Gastrocnemius medialis (tissue), 4 donors: ENCODE measurements at places on chromosomes 13 and 19.

GRCh38 chr13:53104136-53104535, 75.5 kb downstream of the OLFM4 start:
- DNase-seq, result no peak

DNA sequence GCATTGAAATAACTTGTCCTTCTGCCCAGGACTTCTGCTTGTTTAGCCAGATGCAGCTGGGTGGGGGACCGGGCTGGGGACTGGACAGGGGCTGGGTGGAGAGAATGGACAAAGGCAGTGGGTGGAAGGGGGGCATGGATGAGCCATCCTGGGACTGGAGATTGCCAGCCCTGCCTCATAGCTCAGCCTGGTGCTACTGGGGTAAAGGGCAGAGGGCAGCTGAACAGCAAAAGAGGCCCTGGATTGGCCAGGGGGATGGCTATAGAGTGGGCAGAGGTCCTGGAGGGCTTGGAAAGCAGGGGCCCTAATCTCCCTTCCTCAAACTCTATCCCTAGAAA, 17.7 kb upstream of the PLAUR start:
- DNase-seq, result no peak

GRCh38 chr13:41939398-41939797, 21.5 kb downstream of the VWA8 start:
- DNase-seq, result no peak

DNA sequence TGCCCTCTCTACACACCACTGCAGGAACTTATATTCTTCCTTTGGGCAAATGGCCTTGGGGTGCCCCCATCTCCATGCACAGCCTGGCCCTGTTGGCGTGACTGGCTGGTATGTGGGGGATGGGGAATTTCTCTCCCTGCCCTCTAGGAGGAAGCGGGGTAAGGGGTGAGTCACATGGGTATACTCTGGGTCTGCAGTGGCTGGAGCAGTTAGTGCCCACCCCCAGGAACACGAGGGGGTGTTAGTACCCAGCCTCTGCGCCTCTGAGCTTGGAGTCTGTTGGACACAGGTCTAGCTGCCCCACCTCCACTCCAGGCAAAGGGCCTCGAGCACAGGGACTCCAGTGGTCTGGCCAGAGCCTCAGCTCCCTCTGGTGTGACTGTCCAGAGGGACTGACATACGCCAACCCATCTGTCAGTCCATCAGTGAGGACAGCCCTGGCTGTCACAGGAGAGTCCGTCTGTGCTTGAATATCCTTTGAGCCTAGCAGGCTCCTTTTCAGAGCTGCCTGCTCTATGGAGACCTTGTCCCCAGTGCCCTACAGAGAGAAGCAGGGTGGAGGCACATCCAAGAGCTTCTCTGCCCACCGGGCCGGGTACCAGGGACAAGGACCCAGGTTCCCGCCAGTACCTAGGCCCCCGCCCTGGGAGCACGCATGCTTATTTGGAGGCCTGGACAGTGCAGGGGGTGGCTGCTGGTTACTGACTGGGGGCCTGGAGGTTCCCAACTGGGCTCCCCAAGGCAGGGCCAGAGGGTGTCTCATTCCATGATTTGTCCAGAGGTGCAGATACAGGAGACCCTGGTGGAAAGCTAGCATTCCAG, 66.6 kb downstream of the CHST8 start:
- no peak for DNase-seq

- DNase-seq, result no peak
These were observed 904 bp upstream of the GIPC1 start for GRCh38 chr19:14496834-14497227.

DNA sequence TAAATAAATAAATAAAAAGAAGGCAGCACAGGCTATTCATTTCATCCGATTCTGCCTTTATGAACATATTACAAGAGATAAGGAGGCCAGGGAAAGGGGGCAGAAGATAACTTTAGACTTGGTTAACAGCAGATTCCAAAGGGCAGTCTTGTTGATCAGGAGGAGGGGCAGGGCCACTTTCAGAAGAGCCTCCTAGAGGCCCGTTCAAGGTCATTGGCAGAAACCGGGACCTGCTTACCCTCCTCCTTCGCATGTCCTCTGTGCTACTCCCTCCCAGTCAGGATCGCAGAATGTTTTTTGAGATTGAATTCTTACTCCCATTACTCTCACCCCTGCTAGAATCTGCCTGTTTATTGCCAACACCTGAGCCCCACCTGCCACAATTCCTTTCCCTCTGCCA, 217.0 kb upstream of the IPO5 start:
- DNase-seq, result no peak

DNA sequence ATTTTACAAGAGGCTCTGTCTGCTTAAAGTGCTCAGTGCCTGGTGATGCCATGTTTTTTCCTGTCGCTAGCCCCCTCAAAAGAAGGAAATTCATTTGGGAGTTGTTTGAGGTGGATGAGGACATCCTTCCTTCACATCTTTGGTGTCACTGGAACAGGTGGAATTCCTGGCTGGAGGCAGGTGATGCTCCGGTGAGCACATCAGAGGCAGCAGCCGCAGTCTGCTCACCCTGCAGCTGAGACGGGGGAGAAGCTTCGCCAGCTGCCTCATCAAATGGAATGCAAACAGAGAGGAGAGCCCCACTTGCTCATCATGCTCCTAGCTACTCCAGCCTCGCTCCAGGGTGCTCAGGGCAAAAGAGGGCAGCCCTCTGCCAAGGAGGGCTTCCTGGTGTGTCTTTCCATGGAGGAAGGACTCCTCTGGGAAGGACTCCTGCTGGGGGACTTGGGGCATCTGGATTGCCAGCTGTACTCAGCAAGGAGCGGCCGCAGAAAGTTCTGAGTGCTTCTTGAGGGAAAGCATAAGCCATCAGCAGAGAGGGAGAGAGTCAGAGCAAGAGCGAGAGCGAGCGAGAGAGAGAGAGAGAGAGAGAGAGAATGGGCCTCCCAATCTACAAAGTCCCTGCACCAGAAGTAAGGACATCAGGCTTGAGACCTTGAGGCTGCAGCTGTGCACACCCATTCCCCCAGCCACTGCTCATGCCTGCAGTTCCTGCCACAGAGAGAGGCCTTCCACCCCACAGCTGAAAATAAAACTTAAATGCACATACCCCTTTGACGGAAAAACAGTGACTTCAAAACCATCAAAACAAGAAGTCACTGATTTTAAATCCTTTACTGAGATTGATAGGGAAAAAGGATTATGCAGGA, 74.3 kb upstream of the UBL3 start:
- no peak for DNase-seq

- peak; percentile 69 for DNase-seq
These were observed 91.7 kb upstream of the ANKRD10 start for GRCh38 chr13:111006506-111007031.

DNA sequence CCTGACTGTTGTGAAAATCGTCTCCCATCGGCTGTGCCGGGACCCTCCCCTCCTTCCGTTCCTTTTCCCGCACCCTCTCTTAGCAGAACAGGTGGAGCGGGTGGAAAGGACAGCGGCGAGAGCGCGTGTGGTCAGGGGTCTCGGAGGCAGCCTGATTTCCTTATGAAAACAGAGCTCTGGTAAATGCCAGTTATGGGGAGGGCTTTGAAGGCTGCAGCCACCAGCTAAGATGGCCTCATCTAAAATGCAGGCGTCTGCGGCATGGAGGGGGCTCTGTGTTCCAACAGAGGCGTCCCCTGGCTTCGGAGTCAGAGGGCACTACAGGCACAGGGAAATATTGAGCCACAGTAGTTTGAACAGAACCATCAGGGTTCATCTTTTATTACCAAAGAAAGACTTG, 93.8 kb upstream of the SOX1 start:
- DNase-seq, result no peak

GRCh38 chr13:49877629-49878218, 58.4 kb downstream of the SPRYD7 start:
- no peak for DNase-seq

DNA sequence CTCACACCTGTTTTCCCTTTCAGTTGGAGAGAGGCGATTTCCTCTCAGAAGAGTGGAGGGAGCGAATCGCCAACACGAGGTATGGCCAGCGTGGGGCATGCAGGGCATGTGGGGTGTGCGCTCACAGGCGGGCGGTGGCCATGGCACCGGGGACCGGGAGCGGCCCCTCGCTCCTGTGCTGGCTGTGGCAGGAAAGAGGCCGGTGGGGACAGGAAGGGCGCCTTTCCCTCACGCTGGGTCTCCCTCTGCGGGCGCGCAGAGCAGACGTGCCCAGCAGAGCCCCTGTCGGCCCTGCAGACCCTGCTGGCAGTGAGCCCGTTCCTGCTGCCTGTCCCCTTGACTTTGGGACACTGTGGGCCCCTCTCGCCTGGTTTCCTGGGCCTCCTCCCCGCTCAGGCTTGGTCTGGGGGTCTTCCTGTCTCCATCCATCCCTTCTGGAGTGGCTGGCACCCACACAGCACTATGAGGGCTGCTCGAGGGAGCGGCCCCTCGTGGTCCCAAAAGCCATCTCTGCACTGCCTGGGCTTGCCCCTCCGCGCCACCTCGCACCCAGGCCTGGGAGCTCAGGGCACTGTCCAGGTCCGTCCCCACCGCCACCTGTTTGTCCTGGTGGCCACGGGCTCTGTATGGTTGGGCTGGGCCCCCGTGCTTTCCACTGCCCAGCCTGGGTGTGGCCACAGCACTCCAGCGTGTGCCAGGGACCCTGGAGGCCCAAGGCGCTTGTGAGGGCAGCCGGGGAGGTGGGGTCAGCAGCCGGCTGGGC, 36.1 kb downstream of the PLEKHJ1 start:
- no peak for DNase-seq

- DNase-seq, result no peak
These were observed 1362.0 kb downstream of the PCDH9 start for GRCh38 chr13:65868099-65868498.

GRCh38 chr19:50362656-50363424, 2.6 kb downstream of the NAPSA start:
- no peak for DNase-seq

GRCh38 chr19:34217952-34218817, 36.2 kb upstream of the GARRE1 start:
- DNase-seq, result peak; percentile 57

DNA sequence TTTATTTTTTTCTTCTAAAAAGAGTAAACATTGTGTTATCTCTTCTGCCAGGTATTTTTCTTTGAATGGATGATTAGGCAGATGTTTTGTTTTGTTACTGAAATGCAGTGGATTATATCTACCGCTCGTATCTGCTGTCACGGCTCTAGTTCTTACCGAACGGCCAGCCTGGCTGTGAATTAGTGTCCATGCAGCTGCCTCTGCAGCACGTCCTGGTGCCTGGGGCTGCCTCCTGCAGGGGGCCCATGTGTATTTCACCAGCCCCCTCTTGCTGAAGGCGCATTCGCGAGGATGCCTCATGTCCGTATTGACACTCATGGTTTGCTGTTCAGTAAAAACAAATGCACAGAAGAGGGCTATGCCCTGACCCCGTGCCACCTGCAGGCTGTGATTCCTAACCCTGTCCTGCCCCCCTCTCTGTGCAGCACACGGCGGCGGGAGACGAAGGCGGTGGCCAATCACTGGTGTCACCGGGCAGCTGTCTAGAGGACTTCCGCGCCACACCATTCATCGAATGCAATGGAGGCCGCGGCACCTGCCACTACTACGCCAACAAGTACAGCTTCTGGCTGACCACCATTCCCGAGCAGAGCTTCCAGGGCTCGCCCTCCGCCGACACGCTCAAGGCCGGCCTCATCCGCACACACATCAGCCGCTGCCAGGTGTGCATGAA, 49.9 kb downstream of the RAB20 start:
- DNase-seq, result no peak

DNA sequence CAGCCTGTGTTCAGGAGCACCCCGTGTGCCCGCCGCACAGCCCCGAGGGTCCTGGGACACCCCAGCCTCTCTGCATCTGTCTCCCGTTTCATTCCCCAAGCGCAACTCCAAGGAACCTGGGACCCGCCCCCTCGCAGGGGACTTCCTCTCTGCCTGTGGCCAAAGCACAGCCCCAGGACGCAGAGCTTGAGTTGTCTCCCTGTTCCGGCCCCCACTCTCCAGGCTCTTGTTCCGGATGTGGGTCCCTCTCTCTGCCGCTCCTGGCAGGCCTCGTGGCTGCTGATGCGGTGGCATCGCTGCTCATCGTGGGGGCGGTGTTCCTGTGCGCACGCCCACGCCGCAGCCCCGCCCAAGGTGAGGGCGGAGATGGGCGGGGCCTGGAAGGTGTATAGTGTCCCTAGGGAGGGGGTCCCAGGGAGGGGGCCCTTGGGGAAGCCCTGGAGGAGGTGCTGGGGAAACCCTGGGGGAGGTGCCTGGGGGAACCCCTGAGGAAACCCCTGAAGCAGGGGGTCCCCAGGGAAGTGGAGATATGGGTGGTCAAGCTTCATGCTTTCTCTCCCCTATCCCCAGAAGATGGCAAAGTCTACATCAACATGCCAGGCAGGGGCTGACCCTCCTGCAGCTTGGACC, 1.3 kb downstream of the HCST start:
- DNase-seq, result peak; percentile 57

GRCh38 chr19:6061376-6062130, 48.7 kb downstream of the RFX2 start:
- DNase-seq, result peak; percentile 33

DNA sequence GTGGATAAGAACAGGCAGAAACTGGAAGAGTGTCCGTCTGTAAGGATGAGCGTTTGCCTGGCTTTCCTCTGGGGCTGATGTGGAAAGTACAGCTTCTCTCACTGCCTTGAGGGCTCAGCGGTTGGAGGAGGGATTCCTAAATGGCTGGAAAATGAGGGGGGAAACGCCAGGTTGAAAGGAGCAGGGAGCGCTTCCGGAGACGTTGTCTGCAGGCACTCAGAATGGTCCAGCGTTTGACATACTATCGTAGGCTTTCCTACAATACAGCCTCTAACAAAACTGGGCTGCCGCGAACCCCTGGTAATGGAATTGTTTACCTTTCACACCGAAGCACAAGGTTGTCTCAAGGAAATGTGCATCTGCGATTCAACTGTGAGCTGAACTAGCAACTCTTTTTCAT, 39.9 kb downstream of the MRPL57 start:
- no peak for DNase-seq

DNA sequence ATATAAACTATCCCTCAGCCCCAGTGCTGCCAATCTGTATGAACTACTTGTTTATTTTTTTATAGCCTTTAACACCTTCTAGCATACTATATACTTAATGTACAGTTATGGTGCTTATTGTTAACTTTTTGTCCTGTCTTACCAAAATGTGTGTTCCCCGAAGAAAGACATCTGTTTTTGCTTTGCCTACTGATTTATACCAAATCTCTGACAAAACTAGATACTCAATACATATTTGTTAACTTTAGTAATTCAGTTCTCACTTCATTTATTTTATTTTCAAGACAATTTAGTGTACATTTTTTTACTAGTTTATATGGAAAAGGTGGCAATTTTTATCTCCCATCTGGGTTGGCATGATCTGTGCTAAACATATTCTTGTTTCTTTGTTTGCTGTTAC, 824.3 kb upstream of the ATXN8OS start:
- no peak for DNase-seq

DNA sequence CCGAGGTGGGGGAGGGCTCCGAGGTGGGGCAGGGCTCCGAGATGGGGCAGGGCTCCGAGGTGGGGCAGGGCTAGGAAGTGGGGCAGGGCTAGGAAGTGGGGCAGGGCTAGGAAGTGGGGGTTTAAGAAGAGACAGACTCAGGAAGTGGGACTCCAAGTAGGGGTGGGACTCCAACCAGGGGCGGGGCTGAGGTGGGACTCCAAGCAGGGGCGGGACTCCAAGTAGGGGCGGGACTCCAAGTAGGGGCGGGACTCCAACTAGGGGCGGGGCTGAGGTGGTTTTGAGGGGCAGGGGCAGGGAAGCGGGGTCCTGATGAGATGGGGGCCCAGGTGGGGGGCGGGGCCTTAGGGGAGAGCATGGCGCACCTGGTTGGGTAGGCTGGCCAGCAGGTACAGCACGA, 13.6 kb downstream of the CFD start:
- no peak for DNase-seq

- no peak for DNase-seq
These were observed 1003.7 kb downstream of the SLITRK1 start for GRCh38 chr13:82878536-82878935.

GRCh38 chr13:78239714-78240113, 321.1 kb upstream of the EDNRB start:
- DNase-seq, result no peak
